ENCODE measurements at places on chromosomes 5 and 9.

DNA sequence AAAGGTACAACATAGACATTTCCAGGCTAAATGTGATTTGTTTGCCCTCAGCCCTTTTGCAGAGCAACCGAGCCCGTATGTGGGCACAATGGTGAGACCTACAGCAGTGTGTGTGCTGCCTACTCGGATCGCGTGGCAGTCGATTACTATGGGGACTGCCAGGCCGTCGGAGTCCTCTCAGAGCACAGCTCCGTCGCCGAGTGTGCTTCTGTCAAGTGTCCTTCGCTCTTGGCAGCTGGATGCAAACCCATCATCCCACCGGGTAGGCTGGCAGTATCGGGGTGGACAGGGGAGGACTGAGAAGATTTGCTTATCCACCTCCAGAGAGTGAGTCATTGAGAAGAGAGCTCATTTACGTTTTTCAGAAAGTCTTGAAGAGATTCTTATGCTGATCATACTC is 17.8 kb upstream of the GLIPR2 start:
- DNase-seq: no peak

GRCh38 chr5:107241841-107242240 is 428.9 kb downstream of the EFNA5 start:
- DNase-seq: no peak

DNA sequence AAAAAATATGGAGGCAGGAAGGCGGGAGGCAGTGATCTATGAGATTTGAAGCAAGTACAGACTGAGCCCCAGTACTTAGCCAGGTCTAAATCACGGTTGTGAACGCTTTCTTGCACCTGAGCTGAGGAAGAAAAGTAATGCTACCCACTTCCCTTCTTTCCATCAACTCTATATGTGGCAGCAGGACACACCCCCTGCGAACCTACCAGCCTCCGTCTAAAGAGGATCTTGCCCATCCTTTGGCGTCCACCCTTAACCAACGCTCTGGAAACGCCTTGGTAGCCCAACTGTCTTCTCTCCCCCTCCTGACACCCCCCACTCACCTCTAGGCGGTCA is 545 bp downstream of the HMGCS1 start:
- DNase-seq: no peak

DNA sequence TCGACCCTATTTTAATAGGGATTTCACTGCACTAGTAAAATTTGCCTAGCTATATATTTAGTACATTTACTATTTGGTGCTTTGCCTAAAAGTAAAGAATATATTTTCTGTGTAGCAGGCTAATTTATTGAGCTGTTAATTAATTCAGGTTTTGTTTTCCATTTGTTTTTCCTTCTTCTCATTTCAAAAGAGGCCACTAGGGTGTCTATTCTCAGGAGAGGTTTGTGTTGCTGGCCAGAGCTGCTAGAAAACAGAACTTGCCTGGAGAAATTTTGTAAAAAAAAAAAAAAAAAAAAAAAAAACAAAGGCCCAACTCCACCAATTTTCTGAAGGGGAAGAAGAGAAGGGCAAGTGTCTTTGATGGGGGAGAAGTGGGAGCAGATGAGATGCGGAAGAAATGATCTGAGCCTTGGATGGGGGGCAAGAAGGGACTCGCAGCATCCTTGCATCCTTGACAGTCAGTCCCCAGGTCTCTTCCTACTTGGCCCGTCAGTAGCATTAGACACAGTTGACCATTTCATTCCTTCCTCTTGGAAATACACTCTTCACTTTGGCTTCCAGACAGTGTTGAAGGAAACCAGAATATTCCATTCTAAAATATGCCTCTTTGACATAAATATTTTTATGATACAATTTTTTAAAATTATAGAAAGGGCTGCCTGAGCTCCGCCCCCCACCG is 318.5 kb downstream of the TRPM3 start:
- DNase-seq: no peak

DNA sequence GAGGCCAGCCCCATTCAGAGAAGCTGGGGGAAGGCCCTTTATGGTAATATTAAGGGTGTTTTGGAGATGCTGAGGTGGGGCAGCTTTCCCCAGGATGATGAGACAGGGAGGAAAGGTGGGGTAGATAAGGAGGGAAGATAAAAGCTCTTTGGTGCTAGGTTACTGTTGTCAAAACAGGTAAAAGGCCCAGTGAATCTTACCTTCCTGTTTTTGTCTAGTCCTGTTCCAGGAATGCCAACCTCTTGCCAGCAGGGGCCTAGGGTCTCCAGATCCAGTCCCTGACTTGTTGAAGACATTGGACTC is 797 bp upstream of the CCL27 start:
- DNase-seq: no peak

Data from activated naive CD4-positive, alpha-beta T cell treated with anti-CD3 and anti-CD28 coated beads, Interleukin-2, amount 10 ng/mL, durations not matched to agents 7 days and 5 days (primary cell).